ENCODE measurements at places on chromosomes 3 and 15.

DNA sequence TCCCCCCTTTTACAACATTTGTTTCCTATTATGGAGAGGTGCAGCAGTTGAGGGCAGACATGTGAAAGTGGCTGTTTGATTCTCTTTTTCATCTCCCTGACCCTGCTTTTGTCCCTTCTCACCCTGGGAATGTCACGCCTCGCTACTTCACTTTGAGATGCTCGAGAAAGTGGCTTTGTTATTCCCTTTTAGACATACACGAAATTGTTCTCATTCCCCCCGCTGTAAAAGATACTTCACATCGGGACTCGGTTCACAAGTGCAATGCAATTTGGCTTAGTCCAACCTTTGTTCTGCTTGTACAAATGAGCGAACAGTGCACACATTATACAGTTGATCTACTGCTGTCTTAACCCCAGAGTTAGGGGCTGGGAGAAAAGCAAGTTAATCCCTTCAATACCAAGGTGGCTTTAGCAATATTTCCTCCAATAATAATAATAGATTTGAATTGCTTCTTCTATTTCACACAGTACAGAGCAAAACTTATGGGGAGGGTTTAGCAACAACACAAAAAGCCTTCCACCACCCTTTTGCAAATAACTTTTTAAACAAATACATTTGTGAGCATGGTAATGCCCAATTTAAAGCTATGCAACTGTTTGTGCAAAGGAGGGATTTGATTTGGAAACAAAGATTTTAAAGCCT lies 5.7 kb upstream of the FOXB1 start:
- DNase-seq, result no peak

DNA sequence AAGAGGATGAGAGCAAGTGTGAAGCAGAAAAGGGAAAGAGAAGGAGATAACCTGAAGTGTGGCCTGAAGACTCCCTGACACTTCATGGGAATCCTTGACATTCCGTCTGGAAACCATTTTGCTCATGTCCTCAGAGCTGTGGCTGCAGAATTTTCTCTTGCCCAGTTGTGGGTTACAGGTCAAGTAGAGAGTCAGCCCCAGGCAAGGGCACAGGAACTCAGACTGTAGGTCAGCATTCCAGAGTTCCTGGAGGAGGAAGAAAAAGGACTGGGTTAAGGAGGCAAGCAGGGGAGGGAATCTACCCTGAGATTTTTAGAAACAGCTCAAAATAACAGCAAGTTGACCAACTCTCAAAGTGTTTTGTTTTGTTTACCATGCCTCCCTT lies 4.1 kb upstream of the THSD4 start:
- DNase-seq, result no peak

- DNase-seq, result no peak
Measured at GRCh38 chr3:80769683-80770082, 991.8 kb downstream of the GBE1 start.

- DNase-seq, result no peak
Measured at GRCh38 chr3:13007251-13007941, 65.8 kb downstream of the IQSEC1 start.

DNA sequence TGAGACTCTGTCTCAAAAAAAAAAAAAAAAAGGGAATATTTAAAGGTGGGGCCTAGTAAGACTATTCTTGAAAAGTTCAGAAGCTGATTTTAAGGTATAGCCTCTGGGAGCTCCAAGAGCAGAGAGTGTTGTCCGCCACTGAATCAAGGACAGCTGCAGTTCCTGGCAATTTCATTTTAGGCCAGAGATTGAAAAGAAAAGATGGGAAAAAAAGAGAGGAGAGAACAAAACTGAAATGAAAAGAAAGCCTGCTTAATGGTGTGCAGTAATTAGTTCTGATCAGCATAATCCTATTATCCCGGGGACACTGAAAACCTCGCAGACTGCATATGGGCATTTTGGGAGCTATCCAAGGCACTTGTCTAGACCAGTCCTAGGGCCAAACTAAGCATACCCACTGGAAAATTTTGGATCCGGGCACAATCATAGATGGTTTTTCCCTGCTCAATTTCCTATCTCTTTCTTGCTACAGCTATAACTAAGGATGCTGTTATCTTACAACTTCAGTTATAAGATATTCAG lies 43.2 kb downstream of the EHHADH start:
- no peak for DNase-seq

DNA sequence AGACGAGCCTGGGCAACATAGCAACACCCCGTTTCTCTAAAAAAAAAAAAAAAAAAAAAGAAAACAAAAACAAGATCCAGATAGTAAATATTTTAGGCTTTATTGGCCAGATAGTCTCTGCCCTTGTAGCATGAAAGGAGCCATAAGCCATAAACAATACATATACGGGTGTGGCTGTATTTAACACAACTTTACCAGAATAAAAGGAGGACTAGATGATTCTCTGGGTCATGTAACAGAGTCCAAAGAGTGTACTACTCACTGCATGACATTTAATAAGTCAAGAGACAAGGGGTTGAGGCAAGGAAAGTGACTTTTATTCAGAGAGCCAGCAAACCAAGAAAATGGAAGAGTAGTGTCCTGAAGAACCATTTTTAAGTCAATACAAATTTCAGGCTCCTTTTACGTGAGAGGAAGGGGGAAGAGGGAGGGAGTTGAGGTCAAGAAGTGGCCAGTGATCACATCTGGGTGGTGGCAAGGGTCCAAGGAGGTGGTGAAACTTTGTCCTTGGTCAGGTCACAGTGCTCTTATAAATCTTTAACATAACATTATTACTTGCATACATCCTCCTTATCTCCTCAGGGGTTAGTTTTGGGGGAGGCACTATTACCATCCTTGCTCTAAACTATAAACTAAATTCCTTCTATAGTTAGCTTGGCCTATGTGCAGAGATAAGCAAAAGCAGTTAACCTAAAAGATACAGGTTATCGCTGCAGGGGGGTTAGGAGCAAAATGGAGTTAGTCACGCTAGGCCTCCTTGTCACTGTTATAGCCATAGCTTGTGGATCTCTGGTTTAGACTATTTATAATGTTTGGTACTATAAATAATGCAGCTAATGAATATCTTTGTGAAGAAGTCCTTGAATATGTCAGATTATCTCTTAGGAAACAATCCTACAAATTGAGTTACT lies 46.1 kb downstream of the METTL6 start:
- no peak for DNase-seq

GRCh38 chr15:43440721-43441281 lies 52.2 kb downstream of the TP53BP1 start:
- no peak for DNase-seq

DNA sequence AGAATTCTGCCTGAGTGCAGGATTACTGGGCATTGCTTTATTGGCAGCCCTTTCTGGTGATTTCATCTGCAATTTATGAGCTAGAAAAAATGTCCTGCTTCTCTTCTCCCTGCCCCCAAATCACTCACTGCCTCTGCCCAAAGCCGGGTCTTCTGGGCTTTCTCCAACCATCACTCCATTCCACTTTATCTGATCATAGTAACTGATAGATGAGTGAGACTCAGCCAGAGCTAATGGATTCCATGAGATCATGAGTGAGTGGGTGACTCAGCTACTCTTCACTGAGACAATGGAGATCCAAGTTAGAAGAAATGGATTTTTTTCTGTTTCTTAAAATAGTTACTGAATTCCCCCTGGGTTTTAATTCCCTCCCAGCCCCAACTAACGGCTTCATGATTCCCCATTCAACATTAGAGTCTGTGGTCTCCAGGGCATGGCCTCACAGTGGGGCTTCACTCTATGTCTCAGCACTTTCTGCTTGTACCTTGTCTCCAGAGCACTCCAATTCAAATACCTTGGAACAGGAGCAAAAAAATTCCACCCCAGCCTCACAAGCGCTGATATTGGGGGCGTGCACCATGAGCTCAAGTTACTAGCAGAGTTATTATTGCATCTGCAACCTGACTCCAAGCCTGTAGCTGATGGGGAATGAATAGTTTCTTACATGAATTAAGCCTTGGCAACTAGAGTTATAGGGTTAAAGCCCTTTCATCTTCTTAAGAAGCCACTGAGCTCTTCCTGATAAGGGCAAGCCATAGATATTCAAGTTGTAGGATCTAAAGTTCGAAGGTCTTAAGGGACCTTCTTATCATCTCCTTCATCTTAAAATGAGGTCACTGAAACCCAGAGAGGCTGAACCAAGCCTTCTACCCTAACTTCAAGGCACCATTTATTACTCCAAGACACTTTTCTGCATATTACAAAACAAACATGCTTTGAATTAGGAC lies 85.9 kb downstream of the AGBL1 start:
- no peak for DNase-seq

DNA sequence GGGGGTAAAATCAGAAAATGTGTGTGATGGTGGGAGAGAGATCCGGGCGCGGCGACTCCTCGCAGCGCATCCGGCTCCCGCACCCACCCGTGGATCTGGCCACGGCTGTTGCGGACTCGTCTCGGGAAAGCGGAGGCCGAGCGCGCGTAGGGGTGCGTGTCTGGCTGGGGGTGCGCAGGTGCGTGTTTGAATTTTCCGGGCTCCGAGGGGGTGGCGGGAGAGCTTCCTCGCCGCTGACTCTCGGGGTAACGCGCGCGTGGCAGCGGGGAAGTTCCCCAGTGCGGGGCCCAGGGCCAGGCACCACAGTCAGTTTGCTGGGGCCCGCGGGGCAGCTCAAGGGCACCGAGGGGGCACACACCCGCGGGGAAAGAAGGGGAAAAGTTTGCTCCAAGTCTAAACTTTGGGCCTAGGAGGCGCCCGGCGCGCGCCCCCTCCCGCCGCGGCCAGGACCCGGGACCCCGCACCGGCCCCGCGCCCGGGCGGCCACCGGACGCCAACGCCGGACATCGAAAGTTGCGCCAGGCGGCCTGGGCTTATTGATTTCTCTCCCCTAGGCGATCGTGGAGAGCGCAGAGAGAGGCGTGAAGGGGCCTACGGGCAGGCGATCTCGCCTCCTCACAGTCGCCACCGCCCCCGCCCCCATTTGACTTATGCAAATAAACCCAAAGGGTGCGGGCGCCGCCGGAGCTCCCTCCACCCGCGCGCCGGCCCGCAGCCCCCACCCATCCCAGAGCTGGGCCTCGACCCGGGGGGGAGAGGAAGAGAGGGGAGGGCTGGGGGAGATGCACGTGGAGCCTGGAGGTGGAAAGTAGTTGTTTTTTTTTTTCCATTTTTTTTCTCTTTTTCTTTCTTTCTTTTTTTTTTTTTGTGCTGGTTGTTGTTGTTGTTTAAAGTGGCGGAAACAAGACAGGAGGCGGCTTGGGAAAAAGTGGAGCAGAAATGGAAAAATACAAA lies 639 bp downstream of the FOXP1 start:
- DNase-seq, result peak; percentile 75

All from T-helper 2 cell (primary cell).